ENCODE measurements at places on chromosomes 3 and 15.

DNA sequence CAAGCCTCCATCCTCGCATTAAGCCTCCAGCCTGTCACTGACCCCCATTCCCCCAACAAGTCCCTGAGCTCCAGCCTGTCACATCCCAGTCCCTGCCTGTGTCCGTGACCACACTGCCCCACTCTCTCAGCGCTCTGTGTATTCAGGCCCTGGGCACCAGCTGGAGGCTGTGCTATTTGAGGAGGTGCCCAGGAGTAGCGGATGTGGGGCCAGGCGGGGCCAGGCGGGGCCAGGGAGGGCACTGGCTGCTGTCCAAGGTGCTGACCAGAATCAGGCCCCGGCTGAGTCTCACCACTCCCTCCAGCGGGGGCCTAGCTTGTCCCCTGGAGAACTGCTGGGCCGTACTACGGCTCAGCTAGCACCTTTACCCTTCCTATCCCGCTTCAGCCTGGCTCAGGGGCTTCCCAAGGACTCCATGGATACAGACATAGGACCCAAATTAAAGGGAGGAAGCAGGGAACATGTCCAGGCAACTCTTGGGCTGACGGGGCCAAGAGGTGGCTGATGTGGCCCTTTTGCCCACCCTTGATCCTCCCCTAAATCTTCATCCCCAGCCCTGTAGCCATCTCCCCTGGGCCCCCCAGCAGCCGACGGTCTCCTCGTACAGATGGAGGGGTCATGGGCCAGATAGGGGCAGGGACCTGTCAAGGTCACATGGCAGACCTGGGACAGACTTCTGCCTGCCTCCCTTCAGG, 1.1 kb downstream of the HHATL start:
- DNase-seq, result peak; percentile 44

- DNase-seq, result no peak
These were observed 54.6 kb downstream of the NIPA2 start for GRCh38 chr15:22893081-22893480.

- no peak for DNase-seq
These were observed 15.0 kb upstream of the KCNMB3 start for GRCh38 chr3:179265875-179266274.

DNA sequence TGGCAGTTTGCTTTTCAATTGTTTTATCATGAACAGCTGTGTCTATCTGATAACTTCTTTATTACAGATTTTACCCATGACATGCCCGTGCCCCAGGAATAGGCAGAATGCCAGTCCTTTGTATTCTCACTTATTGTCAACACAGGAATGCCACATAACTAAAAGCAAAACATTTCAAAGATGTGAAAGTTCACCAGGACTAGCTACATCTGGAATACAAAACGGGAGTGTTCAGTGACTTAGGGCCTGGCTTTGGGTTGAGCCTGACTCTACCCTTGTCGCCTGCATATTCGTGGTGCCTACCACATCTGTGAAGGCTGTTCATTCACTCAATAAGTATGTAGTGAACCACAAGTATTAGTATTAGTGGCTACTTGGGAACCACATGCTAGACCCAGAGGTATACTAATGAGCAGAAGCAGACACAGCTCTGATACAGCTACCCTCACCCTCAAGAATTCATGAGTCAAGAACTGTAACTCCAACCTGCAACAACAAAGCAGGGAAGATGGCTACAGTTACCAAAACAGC, 2.9 kb downstream of the TNFSF10 start:
- no peak for DNase-seq

DNA sequence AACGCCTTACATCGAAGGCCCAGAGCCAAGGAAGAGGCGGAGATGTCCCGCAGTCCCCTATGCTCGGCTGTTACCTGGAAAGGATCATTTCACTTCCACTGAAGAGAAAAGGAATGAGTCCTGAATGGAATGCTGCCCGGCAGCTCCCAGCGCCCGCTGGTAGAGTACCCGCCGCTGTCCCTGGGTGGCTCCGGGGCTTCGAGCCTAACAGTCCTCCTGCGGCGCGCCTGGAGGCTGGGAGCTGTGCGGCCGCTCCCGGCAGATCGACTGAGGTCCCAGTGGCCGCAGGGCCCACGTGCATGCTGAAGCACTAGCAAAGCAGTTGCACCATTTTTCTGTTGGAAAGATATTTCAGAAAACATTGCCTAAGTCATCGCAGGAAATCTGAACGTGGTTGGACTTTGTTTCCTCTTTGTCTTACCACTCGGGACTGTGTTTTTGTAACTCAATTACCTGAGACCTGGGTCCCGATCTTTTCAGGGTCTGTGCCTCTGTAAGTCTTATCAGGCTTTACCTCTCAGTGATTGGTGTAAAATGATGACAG, 984 bp downstream of the RNU6-1 start:
- DNase-seq, result peak; percentile 73

- no peak for DNase-seq
These were observed 33.4 kb downstream of the MYO1E start for GRCh38 chr15:59339252-59339672.

DNA sequence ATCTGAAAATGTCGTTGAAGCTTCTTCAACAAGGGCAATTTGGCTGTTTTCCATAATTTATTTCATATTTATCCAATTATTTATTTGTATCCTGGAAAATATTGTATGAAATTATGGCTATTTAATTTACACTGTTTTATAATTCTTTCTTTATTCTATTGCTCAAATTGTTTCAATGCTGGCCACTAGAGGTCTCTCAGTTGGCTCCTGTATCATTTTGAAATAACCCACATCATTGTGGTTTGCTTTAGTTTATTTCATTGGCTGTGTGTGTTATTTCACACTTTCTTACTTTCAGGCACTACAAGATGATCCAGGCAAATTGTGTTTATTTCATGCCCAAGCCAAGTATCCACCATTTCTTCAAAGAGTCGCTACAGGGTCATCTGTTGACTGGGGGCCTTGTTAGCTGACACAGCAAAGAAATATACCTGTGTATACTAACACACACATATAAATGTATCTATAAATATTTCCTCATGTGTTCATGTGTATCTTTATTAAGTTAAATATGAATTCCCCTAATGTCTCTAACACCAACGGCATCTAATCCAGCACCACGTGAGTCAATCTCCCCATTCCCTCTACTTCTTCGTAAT, 86.2 kb downstream of the NPAP1 start:
- DNase-seq, result no peak

DNA sequence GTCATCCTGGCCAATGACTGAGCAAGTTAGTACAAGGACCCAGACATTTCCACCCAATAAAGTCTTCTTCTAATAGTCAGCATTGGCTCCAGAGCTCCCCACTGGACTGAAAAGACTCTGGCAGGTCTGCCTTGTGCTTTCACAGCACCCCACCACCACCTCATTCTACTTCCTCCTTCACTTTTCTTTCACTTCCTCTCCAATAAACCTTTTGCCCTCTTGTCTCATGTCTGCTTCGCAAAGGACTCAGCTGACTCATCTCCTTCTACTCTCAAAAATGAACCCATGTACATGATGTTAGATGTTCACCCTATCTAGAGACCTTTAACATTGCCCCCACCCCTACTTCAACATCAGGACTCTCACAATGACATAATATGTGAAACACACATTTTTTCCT, 181.0 kb upstream of the PPP2R3A start:
- DNase-seq, result peak; percentile 53

- DNase-seq, result no peak
These were observed 16.1 kb downstream of the LRRC2 start for GRCh38 chr3:46549989-46550388.

DNA sequence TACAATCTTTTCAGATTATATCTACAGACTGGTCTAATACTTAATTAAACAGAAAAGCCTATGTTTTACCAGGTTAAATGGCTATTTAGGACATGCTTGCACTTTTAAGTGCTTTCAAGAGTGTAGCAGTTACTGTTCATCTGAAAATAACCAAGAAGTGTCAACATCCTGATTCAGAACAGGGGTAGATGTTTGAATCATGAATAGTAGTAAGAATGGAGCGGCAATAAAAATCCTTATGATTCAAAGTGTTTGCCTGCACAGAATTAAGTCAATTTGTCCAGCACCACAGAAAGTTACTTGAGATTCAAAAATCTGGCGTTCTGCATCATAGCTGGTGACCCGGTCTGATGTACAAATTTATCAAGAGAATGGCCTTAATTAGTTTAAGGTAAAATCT, 48.3 kb downstream of the GREM1 start:
- no peak for DNase-seq

DNA sequence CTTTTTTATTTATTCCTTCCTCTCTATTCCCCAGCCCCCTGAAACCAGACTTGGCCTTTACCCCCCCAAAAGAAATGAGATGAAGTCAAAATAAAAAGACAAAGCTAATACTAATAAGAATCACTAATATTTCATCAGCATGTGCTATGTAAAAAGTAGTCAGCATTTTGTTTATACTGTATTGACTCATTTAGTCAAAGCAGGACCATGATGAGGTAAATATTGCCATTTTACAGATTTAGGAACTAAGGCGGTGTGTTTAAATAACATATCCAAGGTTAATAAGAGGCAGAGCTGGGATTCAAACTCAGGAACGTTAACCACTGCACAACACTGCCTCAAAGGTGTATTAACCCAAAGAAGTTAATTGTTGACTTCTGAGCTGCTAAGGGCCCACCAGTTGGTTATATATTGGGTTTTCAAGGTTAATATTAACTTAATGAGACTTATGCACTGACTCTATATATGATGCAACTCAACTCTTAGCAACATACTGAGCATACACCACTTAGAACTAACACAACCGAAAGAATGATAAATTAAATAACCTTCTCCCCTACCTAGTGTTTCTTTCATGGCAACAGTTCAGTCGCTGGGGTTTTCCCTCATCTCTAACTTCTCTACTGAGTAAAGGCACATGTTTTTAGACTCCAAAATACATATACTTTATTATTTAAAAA, 34.7 kb downstream of the FOXP1 start:
- peak; percentile 57 for DNase-seq

- no peak for DNase-seq
These were observed 23.9 kb upstream of the PIGZ start for GRCh38 chr3:196992461-196993065.

DNA sequence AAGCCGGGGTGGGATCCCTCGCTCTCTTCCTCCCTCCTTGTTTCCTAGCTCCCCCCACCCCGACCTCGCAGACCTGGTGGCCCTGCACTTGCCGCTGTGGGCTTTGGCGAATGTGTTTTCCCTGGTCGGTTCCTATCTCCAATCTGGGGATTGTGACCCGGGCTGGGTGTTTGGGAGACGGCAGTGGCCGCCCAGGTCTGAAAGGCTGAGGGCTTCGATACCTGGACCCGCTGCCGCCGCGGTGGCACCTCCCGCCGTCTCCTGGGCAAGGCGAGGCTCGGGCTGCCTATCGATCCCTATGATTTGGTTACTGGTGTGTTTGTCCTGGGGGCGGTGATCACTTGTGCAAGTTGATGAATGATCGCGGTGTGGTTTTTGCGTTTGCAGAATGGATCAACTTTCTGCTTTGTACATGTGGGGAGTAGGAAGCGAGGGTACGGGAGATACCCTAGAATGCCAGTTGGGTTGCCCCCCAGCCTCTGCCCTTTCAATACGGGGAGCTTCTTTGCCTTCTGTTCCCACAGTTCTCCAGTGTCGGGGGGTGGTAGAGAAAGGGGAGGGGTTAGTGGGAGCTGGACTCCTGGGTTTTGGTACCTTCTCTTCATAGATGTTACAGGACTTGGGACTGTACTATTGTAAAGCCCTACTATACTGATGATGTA, 3.0 kb downstream of the BBX start:
- DNase-seq, result no peak

DNA sequence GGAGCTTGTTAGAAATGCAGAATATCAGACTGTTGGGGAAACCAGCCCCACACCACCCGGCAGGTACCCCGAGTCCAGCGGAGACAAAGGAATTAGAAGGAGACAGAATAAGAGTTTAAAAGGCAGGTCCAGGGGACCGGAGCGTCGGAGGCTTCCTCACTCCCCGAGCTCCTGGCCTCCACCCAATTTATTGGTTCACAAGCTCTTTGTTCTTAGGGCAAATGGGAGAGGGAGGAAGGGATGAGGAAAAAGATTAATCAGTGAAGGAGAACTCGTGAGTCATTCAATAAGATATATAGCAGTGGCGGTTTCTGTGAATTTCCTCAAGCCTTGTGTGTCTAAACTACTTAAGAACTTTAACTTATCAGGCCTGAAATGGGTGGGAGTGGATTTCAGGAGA, 32.1 kb upstream of the WDR72 start:
- DNase-seq, result no peak

DNA sequence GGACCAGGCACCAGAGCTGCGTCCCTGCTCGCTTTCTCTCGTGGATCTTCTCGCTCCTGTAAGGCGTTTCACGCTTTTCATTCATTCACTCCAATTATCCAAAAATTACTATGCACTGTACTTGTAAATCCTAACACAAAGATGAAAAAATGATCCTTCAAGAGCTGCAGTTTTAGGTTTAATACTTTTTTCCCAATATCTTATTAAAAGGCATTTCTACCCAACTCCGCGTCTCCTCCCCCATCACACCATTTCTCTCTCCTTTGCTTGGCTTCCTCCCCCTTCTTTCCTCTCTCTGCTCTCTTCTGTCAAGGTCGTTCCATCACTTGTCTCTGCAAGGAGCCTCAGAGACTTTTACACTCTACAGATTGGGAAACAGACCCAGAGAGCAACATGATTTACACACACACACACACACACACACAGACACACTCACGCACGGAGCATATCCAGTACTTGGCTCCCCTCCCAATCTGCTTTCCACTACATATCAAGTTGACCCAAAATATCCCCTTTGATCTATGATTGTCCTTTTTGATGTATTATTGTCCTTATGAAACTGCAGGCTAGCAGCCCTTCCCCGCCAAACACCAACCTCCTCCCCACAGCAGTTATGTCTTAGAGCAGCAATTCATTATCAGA, 479 bp upstream of the CLDN1 start:
- DNase-seq, result peak; percentile 2

- peak; percentile 18 for DNase-seq
These were observed 72.1 kb downstream of the RFTN1 start for GRCh38 chr3:16441371-16441875.

DNA sequence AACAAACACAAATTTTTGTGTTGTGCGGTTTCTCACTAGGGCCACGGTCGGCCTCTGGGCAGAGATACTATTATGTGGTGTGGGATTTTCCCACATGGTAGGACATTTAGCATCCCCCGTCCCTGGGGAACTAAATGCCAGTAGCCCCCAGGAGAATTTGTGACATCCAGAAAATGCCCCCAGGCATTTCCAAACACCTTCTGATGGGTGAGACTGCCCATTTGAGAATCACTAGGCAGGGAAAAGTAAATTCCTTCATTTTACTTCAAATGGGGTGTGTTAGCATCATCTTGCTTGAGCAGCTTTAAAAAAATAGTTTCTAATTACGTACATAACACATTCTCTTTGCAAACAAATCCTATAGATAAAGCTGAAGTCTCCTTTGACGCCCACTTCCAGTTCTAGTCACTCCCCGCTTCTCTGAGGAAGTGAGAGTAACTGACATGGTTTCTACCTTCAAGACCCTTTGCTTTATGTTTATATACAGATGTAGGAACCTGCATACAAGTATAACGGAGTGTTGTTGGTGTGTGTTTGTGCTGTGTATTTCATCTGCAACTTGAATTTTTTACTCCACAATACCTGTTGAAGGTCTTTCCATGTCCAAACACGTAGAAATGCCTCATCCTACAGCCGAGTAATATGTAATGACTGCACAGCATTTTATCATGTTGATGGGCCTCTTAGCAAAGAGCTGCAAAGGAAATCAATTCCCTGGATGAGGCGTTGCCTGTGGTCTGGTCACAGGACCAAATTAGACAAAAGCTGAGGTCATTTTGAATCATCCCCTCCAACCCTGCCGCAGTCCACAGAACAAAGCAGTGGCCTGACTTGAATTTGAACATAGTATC, 31.4 kb upstream of the ZBTB38 start:
- DNase-seq, result peak; percentile 98

GRCh38 chr15:90191344-90191687, 9.8 kb upstream of the SEMA4B start:
- no peak for DNase-seq

- DNase-seq, result peak; percentile 61
These were observed at the start of gene RARRES1 for GRCh38 chr3:158731938-158732855. TSS of gene RARRES1 (minus strand) at chr3:158732457. CDS start at chr3:158732415, 42 bp downstream.
